Activated T-cell treated with anti-CD3 and anti-CD28 coated beads, Interleukin-2, amount 50 U/mL, for 72 hours (primary cell): ENCODE measurements at places on chromosomes 3 and 15.

- DNase-seq, result no peak
Measured at GRCh38 chr3:111285184-111285538, 213.5 kb downstream of the NECTIN3 start.

GRCh38 chr3:169250000-169250399, 413.5 kb downstream of the MECOM start:
- no peak for DNase-seq

GRCh38 chr15:88469321-88469720, 1.8 kb downstream of the MRPS11 start:
- no peak for DNase-seq

GRCh38 chr3:63624941-63625560, 27.4 kb upstream of the SNTN start:
- DNase-seq, result no peak

DNA sequence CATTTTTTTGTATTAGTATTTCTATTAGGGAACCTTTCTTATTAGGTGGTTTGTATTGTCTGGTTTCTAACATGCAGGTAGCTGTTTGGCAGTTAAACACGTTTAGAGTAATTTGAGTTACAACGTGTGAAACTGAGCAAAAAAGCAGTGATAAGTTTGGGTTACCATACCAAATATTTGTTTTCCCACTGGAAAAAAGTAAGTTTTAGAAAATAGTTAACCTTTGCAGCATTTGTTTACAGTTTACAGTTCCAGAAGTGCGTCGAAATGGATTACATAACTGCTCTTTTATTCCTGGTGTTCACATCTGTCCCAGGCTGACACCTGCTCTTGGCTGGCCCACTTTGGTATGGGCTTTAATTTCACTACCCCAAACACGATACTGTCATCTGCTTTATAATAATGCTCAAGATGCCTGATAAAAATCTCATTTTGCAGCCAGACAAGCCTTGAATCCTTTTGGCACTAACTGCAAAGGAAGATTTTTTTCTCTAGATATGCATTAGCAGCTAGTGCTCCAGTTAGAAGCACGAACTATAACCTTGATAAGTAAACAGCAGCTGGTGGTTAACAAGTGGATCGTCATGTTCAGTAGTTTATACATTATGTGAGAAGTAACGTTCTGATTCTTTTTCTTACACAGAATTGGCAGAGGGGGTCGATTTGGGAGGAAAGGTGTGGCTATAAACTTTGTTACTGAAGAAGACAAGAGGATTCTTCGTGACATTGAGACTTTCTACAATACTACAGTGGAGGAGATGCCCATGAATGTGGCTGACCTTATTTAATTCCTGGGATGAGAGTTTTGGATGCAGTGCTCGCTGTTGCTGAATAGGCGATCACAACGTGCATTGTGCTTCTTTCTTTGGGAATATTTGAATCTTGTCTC, 5.3 kb downstream of the EIF4A2 start:
- no peak for DNase-seq

DNA sequence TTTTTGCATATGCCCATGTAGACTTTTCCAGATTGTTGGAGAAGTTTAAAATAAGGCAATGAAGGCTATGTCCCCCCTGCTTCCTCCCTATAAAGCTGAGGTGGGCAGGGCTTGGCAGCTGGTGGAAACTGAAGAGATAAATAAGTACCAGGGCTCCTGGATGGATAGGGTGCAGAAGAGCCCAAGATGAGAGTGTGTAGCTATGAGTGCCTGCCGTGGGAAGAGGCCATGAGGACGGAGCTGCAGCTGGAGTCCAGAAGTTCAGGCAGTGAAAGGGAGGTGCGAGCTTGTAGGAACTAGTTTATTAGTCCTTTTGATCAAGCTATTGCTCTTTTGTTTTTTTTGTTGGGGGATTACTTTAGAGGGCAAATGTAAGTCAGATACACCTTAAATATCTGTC, 52.4 kb downstream of the PHLDB2 start:
- DNase-seq, result no peak

DNA sequence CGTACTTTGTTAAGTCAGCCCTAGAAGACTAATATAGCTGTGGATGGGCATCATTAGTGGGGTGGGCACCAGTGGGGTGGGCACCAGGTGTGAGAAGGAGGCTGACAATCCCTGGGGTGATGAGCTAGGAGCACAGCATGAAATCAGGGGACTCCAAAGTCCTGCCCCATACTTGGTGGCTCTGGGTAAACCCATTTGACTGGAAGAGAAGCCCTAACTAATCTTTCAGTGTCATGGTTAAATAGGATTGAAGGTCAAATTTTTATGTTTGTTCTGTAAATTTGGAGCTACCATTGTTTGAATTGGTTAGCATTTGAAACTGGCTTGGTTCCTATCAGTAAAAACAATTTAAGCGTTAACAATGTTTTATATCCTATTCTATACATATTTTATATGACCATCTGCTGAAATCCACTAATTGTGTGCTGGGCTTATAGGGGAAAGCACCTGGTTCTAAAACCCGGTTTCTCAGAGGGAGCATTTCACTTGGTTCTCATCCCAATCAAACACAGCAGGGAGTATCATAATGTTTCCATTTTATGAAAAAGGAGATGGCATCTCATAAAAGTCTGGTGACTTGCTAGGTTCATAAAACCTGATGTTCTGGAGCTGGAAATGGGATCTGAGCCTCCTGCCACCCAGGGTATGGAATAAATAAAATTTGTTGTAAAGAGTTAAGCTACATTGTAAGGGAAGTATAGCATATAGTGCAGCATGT, 87.7 kb upstream of the HACD2 start:
- DNase-seq, result no peak
